ENCODE measurements at places on chromosomes 4 and X.

DNA sequence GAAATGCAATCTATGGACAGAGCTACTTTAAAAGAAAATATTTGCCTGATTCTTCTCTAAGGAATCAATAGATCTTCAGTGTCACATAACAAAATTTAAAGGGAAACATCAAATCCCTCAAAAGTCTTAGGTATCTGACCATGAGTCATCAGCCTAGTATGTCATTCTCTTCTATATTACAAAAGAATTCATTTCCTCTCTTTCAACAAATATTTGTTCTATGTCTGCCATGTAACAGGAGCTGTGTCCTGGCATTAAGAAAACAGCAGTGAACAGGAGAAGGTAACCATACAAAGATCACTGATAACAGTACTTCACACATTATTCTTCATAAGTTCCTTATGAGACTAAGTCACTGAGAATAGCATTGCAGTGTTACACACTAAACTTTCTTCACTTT lies 243.6 kb upstream of the DKK2 start:
- no peak for DNase-seq

- no peak for DNase-seq
Measured at GRCh38 chr4:8766610-8767009, 105.0 kb downstream of the HMX1 start.

DNA sequence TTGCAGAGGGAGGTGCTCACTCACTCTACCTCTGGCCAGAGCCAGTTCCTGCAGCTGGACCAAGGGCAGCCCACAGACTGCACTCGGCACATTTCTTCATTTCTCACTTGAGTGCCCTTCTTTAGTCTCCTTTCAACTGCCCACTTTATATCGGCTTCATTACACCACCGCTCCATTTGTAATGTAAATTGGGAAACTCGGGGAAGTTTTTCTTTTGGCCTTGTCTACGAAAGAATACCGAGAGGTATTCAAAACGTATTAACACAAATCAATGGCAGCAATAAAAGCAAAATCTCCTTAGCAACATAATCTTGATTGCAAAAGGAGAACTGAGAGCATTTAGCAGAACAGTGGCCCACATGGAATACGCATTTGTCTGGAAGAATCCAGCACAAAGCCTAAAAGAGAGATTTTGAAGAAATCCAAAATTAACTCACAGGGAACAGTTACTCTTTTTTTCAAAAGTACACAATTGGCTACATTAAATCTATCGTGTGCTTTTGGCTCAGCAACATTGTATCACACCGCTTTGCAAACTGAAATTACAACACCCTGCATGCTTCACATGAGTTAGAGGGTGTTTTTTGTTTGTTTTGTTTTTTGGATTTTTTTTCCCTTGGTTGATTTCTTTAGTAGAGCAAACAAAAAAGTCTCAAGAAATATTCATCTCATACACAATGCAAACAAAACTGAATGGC lies 62.6 kb downstream of the CHIC2 start:
- DNase-seq: no peak

DNA sequence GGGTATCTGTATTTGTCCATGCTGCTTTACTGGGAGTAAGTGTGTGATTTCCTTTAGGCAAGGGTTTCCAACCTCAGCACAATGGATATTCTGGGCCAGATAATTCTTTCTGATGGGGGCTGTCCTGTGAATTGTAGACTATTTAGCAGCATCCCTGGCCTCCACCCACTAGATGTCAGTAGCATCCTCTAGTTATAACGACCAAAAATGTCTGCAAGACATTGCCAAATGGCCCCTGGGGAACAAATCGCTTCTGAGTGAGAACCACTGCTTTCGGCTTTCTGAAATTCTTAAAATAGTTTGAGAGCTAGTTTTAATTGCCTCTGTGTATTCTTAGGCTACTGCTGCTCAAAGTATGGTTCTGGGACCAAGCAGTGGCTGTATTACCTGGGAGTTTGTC lies 81.2 kb upstream of the GPM6B start:
- no peak for DNase-seq

DNA sequence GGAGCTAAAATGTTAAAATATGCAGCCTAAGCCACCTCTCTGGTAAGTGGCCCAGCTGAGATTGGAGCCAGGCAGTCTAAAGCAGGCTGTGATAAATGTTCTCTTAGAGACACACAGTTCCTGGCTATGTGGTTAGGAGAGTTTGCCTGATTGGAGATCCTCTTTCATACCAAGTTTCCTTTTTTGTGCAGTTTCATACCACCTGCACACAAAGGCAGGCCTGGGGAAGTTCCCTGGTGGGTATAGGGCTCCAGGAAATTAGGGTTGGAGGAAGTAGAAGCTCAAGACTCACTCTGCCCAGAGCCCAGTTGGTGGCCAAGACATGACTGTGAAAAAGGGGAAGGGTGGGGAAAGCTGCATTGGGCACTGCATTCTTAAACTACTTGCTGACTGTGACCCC lies 16.9 kb downstream of the CYBB start:
- DNase-seq: no peak

GRCh38 chr4:5971078-5971450 lies 47.2 kb downstream of the C4orf50 start:
- DNase-seq: no peak

DNA sequence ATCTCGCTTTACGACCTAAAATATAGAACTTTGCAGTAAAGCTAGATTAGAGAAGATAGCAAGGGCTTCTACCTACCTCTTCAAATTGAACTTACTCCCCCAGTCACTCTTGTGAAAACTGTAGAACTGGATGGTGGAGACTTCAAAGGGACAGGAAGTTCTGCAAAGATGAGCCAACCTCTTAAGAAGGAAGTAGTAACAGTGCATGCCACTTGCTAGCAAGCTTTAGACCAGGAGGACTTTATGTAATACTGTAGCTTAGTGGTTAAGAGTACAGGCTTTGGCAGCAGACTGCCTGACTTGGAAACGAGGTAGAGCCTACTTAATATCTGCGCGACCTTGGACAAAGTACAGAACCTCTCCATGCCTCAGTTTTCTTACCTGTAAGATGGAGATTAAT lies 27.5 kb upstream of the VBP1 start:
- no peak for DNase-seq

GRCh38 chr4:108247387-108248049 lies 78.8 kb upstream of the LEF1 start:
- DNase-seq: no peak

DNA sequence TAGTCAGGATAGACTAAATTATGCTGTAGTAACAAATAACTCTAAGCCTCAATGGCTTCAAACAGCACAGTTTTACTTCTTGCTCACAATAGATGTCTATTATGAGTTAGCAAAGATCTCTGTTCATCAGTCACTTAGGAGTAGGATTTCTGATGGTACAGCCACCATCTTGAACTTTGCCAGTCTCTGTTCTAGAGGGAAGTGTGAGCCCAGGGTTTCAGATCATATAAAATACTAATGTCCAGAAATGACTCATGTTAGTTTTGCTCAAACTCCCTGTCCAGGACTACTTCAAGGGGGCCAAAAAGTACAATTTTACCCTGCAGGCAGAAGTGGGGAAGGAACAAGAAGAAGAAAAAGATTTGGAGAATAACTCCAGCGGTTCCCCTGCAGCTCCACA lies 77.1 kb upstream of the LSM6 start:
- DNase-seq: no peak

DNA sequence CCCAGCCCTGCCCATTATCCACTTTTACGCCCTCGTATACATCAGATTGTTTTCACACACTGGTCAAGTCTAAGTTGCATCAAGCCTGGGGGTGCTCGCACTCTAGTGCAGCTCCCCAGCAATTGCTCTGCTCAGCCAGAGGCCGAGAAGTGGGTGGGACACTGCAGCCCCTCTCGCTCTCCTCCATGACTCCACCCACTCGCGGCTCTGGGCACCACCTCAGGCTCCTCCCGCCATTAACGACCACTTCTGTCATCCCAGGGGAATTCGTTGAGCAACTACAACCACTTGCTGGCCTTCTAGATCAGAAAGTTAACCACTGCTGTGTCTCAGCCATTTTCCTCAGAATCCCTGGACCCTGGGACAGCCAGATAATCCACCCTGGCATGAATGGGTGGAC lies 53.6 kb downstream of the ETNPPL start:
- DNase-seq: no peak

GRCh38 chr4:48017108-48017571 lies 568 bp downstream of the NIPAL1 start:
- DNase-seq: peak; percentile 9

- no peak for DNase-seq
Measured at GRCh38 chr4:47101453-47101852, 70.1 kb downstream of the GABRB1 start.

- DNase-seq: no peak
Measured at GRCh38 chrX:40172401-40173142, 74.8 kb upstream of the BCOR start.

DNA sequence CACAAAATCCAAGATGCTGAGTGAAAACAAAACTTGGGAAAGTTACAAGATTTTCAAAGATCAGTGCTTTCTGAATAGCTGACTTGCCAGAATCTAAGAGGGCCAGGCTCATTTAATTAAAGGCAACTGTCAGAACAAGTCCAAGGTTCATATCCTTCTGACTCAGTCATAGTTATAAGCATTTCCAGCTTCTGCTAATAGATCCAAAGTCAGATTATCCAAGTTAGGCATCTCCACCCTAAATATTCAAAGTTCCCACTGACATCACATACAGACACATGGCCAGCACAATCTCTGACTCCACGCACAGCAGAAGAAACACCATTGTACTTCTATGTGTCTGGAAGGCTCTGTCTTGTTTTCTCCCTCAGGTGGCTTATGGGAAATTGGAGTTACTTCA lies 41.8 kb downstream of the GASK1B start:
- no peak for DNase-seq

DNA sequence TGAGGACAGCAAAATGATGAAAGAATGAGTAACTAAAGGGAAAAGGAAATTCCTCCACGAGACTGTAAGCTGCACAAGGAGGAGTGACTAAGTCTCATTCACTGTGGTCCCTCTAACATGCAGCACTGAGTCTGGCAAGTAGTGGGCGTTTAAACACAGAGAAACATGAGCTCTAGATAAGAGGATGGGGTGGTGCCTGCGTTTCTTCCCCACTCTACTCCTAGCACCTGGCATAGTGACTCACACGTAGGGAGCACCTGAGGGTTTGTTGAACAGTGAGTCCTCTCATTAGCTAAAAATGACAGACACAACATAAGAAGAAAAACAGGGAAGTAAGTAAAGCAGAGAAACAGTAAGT lies 105.8 kb upstream of the CBR4 start:
- DNase-seq: no peak

DNA sequence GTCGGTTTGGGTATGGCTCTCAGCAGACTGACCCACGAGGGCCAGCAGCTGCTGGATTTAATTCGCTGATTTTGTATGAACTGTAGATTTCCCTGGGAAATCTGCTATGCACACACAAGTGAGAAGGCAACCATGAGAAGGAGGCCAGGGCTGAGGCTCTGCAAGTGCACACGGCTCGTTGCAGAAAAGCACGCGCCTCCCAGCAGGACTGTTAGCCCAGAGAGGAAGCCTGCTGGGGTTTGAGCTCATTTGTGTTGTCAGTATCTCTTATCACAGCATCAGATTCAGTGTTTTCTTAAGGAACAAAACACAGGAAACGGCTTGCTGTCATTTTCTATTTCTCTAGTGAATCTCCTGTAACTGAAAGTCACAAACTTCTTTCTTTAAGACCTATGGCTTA lies 296.2 kb upstream of the FAT1 start:
- no peak for DNase-seq

DNA sequence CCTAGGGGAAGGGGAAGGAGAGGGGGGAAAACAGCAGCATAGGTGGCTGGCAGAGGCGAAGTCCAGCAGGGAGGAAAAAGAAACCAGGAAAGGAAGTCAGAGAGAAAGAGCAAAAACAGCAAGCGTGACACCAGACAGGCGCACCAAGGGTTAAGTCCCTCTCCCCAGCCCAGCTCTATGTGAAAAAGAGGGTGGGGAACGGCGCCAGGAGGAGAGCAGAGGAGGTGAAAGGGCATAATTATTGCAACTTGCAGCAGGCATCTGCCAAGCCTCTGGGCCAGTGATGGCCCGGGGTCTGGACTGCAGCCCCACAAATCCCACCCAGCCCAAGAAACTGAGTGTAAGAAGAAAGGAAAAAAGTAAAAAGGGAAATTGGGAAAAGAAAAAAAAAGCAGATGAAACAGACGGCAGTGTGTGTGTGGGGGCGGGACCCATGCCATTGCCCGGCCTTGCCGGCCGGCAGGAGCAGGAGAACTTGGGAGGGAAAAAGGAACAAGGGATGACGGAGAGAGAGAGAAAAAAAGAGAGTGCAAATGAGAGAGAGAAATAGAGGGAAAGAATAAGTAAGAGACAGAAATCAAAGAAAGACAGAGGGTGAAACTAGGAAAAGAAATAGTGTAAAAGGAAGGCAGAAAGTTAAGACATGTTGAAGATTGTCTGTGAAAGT lies 14.1 kb upstream of the RHOXF2 start:
- DNase-seq: no peak

DNA sequence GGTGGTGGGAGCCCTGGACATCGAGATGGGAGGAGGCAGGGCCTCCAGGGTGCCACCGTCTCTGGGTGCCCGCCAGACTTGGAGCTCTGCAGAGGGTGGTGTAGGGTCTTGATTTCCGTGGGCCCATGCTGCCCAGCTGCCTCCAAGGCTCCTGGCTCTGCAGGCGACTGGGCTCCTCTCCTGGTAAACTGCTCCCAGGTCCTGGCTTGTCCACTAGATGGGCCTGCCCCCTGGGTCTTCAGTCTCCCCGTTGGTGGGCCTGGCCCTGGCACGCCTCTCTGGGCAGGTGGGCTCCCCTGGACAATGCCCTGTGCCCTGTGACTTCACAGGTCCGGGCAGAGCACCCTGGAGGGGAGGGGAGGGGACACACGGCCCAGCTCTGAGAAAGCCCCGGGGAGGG lies 7.7 kb downstream of the FGFR3 start:
- no peak for DNase-seq

- no peak for DNase-seq
Measured at GRCh38 chrX:91434351-91435168, at the start of gene PABPC5. Gene PABPC5 (plus strand): TSS chrX:91434839. CDS start chrX:91435578, 739 bp downstream.

- DNase-seq: no peak
Measured at GRCh38 chr4:36206603-36207311, 37.6 kb downstream of the ARAP2 start.

DNA sequence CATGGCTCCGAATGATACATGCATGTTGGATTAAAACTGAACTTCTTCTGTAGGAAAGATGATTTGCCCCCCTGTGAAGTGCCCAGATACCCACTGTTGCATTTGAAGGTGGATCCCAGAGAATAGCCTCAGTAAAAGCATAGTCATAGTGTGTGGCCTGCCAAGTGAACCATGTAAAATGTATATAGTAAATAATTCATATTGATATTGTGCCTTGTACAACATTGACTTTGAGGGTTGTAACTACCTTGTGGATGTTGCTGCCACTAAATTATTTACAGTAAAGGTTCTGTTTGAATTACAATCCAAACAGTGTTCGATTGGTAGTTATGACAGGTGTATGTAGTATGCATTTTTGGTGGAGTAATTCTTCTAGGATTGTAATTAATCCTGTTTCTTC lies 19.2 kb downstream of the TMEM131L start:
- no peak for DNase-seq
